ENCODE measurements at places on chromosomes 6 and 20.

DNA sequence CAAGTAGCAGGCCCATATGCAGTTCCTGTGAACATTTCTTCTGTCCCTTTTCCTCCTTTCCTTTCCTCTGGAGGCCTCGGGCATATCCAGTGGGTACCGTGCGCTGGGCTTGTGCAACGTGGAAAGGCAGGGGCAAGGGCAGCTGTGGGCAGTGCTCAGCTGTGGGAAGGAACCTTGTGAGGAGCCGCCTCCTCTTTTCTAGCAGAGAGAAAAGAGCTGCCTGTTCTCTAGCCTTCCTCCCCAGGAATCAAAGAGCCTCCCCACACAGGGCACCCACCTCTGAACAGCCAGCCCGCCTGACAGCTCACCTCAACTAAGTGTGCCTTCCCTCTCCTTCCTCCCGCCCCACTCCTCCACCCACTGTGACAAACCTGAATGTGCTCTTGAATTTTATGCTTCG, 143.3 kb upstream of the HDDC2 start:
- DNase-seq: no peak

DNA sequence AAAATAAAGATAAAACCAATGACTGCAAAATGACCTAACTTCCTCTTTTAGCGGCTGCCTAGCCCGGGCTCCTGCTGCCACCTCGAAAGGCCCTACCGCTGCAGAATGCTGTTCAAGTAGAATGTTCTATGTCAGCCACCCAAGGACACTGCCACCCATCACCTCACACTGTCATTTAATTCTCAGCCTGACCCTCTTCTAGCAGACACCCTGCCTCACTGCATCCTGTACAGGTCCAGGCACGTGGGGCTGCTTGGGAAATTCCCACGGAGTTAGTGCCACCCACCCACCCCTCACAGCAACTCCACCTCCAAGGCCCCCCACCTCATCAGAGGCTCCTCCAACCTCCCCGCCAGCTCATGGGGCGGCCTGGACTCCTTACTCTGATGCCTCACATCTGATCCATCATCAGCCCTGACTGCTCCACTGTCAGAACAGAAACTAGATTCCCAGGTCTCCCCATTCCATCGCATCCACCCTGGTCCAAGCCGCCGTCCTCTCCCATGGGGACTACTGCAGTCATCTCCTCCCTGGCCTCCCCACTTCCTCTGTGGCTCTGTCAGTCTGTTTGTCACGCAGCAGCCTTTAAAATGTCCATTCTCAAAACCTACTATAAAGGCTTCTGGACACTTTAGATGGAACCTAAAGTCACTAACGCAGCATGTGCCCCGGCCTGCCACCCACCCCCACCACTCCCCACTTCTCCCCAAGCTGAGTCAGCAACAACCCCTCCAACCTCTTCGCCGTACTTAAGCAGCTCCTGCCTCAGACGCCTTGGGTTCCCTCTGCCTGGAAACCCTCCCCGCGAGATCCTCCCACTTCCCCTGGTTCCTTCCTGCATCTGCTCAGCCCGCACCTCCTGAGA, 17.0 kb downstream of the NFATC2 start:
- peak; percentile 17 for DNase-seq

DNA sequence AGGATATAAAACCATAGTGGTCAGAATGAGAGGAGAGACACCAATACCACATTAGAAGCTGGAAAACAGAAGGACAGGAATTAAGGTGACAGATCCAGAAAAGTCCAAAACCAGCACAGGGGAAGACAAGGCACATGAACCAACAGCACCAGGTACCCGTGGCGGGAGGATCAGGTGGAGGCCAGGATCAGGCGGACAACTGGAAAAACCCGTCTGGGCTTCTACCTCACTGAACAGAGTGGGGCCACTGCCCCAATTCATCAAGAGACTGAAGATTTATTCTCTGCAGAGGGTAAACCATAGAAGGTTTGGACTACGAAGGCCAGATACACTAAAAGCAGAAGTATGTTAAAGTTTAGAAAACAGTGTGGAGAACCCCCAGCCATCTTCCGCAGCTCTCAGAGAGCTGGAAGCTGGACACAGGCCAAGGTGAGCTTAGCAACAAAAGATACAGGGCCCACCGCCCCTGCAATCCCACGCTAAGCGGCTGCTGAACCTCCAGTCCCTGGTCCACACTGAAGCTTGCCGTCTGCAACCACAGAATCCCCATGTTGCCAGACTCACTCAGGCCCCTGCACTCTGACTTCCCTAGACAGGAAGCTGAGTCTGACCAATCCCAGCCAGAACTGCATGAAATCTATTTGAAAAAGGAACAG, 29.9 kb downstream of the ABHD12 start:
- no peak for DNase-seq

DNA sequence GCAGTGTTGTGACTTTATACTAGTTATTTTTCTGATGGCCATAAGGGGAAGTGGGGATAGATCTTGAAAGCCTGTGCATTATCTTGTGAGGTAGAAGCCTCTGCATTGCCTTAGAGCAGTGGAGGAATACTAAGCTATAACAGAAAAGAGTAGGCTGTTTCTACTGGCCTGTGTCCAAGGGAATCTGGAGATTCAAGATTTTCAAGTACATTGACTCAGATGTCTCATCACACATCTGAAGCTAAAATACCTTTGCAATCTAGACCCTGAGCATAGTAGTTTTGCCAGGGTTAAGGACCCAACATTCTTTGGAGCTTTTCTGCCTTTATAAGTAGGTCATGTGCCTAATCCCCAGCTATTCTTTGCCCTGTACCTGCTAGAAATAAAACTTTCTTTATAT, 272.3 kb downstream of the TENT5A start:
- no peak for DNase-seq

DNA sequence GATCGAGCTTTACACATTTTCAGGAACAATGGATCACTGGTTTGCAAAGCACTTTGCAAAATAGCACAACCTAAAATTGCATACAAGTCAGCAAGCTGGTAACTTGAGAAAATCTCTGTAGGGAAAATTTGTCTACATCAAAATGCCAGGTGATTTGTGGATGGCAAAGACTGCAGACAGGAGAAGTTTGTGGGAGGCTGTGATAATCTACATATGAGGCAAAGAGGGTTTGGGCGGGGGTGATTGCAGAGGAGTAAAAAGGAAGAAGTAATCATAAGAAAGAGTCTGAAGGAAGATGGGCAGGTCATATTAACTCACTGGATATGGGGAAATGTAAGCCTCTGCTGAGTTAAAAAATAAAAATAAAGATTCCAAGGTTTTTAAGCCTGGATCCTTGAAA, 166.3 kb upstream of the STXBP5 start:
- DNase-seq: no peak

- DNase-seq: no peak
Measured at GRCh38 chr6:118400582-118400981, 147.5 kb upstream of the PLN start.

DNA sequence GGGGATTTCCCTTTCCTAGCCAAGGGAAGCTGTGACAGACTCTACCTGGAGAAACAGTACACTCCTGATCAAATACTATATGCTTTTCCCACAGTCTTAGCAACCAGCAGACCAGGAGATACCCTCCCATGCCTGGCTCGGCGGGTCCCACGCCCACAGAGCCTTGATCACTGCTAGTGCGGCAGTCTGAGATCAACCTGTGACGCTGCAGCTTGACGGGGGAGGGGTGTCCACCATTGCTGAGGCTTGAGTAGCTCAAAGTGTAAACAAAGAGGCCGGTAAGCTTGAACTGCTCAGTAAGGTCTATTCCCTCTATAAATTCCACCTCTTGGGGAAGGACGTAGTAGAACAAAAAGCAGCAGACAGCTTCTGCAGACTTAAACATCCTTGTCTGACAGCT, 63.2 kb downstream of the WASF1 start:
- no peak for DNase-seq

- DNase-seq: no peak
Measured at GRCh38 chr6:139647841-139648240, 273.4 kb upstream of the CITED2 start.

GRCh38 chr6:98824902-98825599, 9.3 kb upstream of the POU3F2 start:
- no peak for DNase-seq

DNA sequence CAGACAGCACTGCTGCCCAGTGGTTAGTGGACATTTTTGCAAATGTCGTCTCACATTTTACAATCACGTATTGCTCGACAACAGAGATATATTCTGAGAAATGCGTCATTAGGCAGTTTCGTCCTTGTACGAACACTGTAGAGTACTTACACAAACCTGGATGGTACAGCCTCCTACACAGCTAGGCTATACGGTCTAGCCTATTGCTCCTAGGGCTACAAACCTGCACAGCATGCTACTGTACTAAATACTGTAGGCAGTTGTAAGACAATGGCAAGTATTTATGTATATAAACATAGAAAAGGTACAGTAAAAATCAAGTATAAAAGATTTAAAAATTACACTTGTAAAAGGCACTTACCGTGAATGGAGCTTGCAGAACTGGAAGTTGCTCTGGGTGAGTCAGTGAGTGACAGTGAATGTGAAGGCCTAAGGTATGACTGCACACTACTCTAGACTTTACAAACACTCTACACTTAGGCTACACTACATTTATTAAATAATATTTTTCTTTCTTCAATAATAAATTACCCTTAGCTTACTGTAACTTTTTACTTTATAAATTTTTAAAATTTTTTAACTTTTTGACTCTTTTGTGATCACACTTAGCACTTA, 43.1 kb downstream of the ALDH5A1 start:
- no peak for DNase-seq

DNA sequence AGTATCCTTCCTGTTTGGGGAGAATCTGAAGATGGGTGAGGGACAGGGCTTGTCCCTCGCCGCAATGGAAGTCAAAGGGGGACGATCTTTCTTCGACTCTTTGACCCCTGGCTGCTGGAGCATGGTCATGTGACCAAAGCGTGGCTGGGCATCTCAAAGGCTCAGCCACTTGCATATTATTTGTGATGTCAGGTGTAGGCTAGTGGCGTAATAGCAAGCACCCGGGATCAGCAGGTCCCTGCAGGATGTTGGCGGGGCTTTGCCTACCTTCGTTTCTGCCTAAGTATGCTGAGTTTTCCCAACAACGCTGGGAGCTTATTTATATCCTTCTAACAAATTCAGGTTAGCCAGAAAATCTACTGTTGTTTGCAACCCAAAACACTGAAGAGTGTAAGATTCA, 50.3 kb upstream of the IL20RA start:
- no peak for DNase-seq

GRCh38 chr20:3237011-3237957, 1.7 kb downstream of the SLC4A11 start:
- DNase-seq: no peak

DNA sequence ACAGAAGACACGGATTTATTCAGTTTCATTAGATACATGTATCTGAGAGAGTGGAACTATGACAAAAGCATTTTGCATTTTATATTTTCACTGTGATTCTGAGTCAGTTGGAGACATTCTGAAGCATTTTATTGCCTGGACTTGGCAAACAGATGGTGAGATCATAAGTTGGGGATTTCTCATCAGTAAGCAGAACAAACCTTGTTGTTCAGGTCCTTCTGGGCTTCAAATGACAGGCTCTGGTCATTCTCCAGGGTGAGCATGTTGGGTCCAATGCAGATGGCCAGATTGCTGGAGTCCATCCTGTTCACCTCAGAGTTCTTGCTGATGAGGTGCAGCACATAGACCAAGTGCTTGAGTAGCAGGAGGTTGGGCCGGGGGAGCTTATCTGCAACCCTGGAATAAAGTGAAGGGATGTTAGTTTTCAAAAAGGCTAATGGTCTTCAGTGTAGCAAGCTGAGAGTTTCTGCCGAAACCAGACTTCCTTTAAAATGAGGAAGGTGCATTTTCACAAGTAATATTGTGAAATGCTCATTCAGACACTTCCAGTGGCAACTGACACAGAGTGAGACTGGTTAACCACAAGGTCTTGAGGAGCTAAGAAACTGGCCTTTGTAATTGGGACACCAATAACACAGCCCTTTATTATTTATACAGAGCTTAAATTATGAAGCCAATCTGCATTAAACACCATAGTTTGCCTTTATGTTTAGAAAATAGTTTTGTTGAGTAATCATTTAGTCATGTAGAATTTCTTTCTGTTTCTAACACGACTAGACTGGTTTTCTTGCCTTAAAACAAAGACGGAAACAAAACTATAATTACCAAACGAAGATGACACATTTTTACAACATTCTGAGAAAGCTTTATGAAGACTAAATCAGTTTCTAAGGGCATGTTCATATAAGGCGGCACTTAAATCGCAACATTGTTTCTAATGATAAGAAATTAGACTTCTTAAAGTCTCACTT, 5.6 kb downstream of the TAGAP start:
- DNase-seq: no peak

DNA sequence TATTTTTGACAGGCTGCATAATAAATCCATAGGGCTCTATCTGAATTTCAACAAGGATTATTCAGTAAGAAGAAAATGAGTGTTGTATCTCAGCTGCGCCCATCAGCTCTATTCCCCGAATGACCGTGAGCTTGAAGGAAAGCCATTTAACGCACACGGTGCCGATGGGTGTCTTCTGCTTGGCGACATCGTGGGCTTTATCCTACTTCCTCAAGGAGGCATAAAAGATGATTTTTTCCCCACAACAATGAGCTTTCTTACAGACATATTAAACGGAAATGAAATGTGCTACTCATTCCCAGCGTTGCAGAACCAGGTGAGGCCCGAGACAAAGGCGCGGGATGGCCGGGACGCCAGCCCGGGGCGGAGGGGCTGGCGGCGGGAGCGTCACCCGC, 710 bp downstream of the DYNLT1 start:
- no peak for DNase-seq

DNA sequence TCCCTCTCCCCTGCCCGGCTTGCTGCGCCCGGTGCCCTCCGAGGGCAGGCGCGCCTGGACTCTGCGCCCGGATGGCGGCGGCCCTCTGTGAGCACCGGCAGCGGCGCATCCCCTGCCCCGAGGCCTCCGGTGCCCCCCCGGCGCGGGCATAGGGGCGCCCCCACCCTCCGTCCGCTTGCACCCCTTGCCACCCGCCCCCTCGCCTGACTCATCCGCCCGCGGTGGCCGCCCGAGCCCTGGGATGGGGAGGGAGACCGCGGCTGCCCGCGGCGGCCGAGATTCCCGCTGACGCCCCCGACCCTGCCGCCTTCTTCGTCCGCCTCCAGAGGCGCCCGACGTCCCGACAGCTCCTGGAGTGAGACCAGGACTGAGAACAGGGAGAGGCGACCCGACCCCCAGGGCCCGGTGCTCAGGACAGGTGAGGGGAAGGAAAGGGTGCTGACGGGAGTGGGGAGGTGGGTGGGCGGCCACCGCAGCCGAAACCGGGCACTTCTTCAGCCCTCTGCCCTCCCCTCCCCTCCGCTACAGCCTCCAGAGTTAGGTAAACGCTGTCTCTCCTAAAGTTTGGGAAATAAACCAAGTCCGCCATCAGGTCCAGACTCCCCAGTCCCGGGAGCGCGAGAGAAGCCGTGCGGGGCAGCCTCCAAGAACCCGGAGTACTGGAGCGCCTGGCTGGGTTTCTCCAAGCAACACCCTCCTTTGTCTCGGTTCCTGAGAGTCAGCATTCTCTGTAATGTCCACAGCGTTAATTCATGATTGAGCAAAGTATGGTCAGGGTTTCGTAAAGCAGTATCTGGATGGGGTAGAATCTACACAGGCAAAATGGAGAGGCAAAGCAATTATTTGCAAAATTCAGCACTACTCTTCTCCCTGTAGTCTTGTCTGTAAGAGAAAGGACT, 539 bp downstream of the TMEM200A start:
- no peak for DNase-seq
